K562 (cell line): ENCODE measurements at places on chromosomes 13 and 19.

- H3K27me3 ChIP-seq: peaks cover 3% of the 10 kb centered on the region
- no peak overlapping the region for H3K4me3 ChIP-seq
- H3K27ac ChIP-seq: no peak overlapping the region
- H3K4me1 ChIP-seq: peaks cover 42% of the 10 kb centered on the region
- no peak for DNase-seq
Measured at GRCh38 chr19:47475465-47475864, 3.8 kb upstream of the SLC8A2 start.

DNA sequence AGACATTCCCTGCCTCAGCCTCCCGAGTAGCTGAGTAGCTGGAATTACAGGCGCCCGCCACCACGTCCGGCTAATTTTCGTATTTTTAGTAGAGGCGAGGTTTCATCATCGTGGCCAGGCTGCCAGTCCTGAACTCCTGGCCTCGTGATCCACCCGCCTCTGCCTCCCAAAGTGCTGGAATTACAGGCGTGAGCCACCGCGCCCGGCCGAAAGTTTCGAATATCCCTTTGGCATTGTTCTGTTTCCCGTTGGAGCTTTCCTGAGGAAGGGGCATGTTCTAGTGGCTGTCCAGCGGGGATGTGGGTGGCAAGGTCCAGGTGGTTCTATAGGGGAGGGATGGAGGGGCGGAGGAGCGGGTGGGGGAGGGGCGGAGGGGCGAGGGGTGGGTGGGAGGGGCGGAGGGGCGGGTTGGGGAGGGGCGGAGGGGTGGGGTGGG, 2.1 kb upstream of the BSG start:
- H3K27me3 ChIP-seq: no peaks in the 10 kb centered on the region
- peak overlapping the region; percentile 65; the same call in 1 of the 3 replicates for H3K27ac ChIP-seq
- peak; percentile 60 for DNase-seq

DNA sequence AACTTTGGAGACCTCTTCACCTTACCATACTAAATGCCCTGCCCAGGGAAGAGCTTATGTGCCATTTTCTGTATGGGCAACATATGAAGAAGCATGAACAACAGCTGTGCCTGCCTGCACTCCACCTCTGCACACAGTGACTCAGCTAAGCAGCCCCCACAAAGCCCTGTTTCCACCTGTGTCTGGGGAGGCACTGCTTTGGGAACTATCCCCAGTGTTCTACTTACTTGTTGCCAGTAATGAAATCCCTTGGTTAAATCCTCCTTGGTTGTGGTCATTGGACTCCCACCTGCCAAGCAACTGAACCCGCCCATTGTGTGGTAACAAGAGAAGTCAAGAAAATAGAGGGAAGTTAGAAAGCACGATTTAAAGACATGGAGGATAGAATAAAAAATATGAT, 84.6 kb downstream of the NALCN start:
- H3K27me3 ChIP-seq: no peaks in the 10 kb centered on the region
- no peak for DNase-seq
- H3K36me3 ChIP-seq: no peaks in the 10 kb centered on the region
- H3K4me1 ChIP-seq: no peaks in the 10 kb centered on the region
- no peak overlapping the region for H3K4me3 ChIP-seq

DNA sequence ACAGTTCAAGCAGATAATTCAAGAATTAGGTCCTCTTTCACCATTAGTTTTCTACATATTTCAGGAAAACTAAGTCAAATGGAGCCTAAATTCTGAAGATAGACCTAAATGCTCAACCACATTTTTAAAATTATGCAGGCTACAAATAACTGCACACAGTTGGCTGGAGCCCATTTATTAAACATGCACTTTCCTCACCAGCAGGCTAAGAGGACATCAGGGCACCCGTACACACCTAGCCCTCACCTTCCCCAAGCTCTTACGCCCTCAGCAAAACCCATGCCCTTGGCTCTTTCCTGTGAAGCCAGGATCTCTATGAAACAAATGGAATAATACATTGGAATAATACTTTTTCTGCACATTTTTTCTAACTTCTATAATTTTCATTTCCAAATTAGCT, 18.2 kb downstream of the IRS2 start:
- no peak for DNase-seq
- H3K27ac ChIP-seq: no peak overlapping the region
- H3K27me3 ChIP-seq: no peaks in the 10 kb centered on the region
- H3K36me3 ChIP-seq: no peaks in the 10 kb centered on the region
- H3K4me3 ChIP-seq: no peak overlapping the region

- DNase-seq: no peak
- no peak overlapping the region for H3K27ac ChIP-seq
- no peak overlapping the region for H3K4me3 ChIP-seq
- H3K27me3 ChIP-seq: peaks cover 14% of the 10 kb centered on the region
- H3K36me3 ChIP-seq: no peaks in the 10 kb centered on the region
- H3K4me1 ChIP-seq: no peaks in the 10 kb centered on the region
Measured at GRCh38 chr19:43412441-43412840, 2.2 kb upstream of the TEX101 start.

- no peaks in the 10 kb centered on the region for H3K36me3 ChIP-seq
- no peak overlapping the region for H3K4me3 ChIP-seq
- no peaks in the 10 kb centered on the region for H3K27me3 ChIP-seq
- DNase-seq: no peak
Measured at GRCh38 chr13:28429685-28430290, 65.1 kb downstream of the FLT1 start.

DNA sequence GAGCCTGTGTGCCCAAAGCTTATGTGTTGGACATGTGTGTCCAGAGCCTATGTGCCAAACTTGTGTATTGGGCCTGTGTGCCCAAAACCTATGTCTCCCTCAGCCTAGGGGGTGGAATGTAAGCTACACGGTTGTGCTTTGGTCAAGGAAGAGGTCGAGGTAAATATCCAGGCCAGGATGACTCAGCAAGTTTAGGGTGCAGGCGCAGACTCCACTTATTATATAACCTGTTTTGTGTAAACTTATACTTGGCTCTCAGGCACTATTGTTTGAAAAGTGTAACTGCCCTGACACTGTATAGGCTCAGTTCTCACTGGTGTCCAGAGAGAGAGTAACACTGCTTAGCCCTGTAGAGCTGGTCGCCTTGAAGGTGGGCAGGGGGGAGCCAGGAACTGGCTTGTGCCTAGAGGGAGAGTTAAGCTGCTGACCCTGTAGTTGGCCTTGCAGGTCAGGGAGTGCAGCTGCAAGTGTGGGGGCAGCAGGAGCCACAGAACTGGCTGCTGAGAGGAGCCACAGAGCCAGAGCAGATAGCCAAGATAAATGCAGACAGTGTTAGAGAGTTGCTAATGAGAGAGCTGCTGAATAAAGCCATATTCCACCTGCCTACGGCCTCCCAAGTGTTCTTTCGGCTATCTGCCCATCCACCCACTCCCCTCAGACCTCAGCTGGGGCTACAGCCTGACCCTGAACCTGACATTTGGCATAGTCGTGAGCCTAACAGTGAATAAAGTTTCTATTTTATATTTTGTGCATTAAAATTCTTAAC, 517.2 kb upstream of the SLITRK1 start:
- H3K36me3 ChIP-seq: no peaks in the 10 kb centered on the region
- no peaks in the 10 kb centered on the region for H3K27me3 ChIP-seq
- DNase-seq: no peak
- H3K4me3 ChIP-seq: no peak overlapping the region
- H3K27ac ChIP-seq: no peak overlapping the region
- no peaks in the 10 kb centered on the region for H3K4me1 ChIP-seq
